NCI-H510A (cell line): ENCODE measurements at places on chromosomes 1 and 21.
A peak's percentile ranks its signal among the peaks of the same experiment; 100 is the strongest.

GRCh38 chr1:248810000-248810726 is 15.6 kb downstream of the SH3BP5L start:
- DNase-seq: no peak

- DNase-seq: peak; percentile 95
These were observed 477.4 kb downstream of the CAMTA1 start for GRCh38 chr1:7262611-7263010.

DNA sequence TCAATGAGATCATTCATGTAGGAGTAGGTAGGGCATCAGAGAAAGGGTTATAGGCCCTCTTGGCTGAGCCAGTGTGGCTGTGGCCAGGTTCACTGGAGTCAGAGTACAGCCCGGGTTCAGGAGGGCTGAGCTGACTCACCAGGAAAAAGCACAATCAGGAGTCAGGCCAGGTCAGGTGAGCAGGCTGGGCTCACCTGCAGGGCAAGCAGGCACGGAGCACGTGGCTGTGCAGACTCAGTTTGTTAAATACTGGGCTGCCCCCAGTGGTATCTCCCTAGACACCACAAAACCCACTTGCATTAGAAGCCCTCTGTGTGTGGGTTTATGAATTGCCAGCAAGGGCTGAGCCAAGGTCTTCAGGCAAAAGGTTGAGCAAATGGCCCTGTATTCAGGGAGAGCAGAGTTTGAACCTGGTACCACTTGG is 122.1 kb upstream of the SERBP1 start:
- no peak for DNase-seq

DNA sequence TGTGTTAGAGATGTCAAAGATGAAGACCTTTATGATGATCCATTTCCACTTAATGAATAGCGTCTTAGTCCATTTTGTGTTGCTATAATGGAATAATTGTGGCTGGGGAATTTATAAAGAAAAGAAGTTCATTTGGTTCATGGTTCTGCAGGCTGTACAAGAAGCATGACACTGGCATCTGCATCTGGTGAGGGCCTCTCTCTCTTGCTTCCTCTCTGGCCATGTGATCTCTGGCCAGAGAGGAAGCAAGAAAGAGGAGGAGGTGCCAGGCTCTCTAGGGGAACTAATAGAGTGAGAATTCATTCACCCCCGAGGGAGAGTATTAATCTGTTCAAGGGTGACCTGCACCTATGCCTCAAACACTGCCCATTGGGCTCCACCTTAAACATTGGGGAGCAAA is 242.8 kb downstream of the DISC1 start:
- DNase-seq: no peak

DNA sequence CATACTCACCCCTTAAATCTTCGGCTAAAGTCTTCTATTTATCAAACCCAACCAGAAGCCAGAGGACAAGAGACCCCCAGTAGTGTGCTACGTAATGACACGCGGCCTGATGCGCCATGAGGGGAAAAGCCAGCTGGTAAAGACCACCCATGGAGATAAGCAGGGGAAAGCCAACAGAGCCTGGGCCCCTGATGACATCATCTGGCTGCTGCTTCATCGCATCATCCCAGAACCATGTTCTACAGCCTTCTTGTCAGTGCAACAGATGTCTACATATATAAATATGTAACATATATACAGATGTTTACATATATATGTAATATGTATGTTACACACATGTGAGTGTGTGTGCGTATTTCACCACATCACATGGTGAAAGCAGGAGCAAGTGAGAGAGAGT is 81.7 kb upstream of the VANGL1 start:
- DNase-seq: no peak

DNA sequence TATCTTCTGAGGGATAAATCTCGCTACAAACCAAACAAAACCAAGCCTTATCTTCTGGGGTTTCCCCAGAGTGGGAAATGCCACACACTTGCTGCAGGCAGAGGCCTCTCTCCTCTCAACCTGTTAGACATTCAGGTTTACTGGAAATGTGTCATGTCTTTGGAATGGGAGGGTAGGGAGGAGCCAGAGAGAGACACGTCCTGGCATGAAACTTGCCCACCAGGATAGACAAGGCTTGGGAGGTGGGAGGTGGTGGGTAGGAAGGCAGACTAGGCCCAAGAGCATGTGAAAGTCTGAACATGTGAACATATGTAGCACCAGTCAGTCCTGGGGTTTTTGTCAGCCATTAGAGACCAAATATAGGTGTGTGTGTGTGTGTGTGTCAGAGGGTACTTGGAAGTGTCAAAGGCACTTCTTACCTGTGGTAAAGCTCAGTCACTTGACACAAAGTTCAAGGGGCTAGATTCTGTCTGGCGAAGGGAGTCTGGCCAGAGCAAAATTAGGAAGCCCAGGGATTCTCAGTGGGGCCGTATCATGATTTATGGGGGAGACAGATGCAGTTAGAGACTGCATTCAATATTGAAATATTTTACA is 32.4 kb upstream of the PIGC start:
- DNase-seq: no peak

GRCh38 chr21:45220714-45221490 is 66.8 kb downstream of the POFUT2 start:
- no peak for DNase-seq

GRCh38 chr1:30084909-30085571 is 638.3 kb downstream of the MATN1 start:
- no peak for DNase-seq

DNA sequence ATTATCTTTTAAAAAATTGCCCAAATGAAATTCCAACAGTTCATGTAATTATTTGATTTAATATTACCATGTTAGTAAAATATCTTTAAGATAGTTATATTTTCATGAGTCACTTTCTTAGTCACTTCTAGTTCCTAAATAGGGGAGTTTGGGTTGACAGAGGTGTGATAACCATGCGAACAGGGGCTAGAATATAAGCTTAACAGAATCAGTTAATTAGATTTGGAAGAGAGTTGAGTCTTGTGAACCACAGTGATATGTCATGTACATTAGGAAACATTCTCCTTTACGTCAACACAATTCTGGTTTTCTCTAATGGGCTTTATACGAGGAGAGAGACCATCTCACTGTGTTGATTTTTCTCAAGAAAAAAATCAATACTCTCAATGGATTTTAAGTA is 64.8 kb upstream of the ZNF281 start:
- no peak for DNase-seq

DNA sequence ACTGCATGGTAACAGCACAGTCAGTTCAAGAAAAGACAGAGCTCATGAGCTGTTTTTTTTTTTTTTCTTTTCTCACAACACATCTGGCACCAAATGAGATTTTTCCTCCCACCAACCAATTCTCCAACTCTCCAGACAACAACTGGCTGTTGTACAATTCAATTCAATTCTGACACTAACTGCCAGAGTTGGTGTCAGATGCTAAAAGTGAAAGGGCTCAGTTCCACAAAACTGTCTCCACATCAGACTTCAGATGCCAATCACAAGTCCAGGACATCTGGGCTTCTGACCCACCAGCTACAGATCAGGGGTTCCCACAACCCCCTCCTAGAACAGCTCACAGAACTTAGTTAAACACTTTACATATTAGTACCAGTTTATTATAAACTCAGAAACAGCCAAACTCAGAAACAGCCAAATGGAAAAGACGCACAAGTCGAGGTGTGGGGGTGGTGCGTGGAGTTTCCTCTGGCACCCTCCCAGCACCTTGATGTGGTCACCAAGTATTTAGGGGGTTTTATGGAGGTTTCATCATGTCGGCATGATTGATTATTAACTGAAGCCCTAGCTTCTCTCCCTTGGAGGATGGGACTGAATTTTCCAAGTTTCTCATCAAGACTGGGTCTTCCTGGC is 39.2 kb upstream of the LRRC8D start:
- DNase-seq: no peak

DNA sequence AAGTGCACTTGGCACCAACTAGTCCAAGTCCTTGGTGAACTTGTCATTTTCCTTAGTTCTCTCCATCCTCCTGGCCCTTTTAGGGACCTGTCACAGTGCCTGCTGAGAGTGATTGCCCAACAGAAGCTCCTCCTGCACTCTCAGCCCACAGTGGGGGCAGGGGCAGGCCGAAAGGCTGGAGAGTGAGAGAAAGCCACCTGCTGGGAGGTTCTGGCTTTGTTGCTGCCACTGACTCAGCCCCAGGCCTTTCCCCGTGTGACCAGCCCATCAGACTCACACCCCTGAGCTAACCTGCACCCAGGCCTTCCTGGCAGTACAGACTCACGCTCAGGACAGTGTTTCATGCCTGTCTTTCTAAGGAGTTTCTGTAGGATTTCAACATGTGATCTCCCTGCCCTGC is 17.1 kb upstream of the PROK1 start:
- DNase-seq: peak; percentile 41

GRCh38 chr1:212920246-212920645 is 30.1 kb upstream of the VASH2 start:
- DNase-seq: no peak

DNA sequence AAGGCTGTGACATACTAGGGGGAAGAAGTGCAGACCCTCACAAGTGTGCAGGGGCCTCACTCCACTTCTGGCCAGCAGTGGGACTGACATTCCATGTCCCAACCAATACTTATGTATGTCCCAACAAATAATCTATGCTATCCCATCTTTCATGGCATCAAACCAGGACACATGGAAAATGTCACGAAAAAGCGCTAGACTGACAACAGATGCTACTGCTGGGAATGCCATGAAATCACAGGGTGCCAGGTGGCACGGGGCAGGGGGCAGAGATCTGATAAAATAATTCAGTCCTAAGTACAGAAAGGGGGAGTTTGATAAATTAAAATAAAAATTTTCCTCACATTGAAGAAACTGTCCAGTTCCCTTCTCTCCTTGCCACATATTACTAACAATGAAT is 27.6 kb upstream of the BCAS2 start:
- DNase-seq: no peak

- DNase-seq: no peak
These were observed 32.7 kb upstream of the SUCO start for GRCh38 chr1:172500207-172500606.

GRCh38 chr1:155010211-155010918 is 7.8 kb downstream of the ZBTB7B start:
- no peak for DNase-seq

GRCh38 chr1:217770918-217771317 is 139.8 kb downstream of the SPATA17 start:
- no peak for DNase-seq

GRCh38 chr1:29406814-29407213 is 170.5 kb downstream of the PTPRU start:
- no peak for DNase-seq

DNA sequence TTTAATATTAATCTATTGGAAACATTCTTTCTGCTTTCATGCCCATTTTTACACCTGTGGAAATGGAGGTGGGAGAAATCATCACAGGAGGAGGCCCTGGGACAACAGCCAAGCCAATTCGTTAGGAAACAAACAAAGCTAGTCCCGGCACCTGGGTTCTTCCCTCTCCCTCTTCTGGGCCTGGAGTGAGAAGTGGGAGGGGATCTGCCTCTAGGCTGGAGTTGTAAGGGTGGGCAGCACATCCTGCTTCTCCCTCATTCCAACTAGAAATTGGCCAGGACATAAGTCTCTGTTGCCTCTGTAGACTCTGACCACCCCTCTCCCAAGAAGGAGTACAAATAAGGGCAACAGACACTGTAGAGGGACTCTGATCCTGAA is 20.2 kb upstream of the ERO1B start:
- DNase-seq: no peak
